ENCODE measurements at places on chromosomes 4 and X.
A peak's percentile ranks its signal among the peaks of the same experiment; 100 is the strongest.

- no peak for DNase-seq
Measured at GRCh38 chrX:134764202-134764785, 106.0 kb upstream of the PLAC1 start.

DNA sequence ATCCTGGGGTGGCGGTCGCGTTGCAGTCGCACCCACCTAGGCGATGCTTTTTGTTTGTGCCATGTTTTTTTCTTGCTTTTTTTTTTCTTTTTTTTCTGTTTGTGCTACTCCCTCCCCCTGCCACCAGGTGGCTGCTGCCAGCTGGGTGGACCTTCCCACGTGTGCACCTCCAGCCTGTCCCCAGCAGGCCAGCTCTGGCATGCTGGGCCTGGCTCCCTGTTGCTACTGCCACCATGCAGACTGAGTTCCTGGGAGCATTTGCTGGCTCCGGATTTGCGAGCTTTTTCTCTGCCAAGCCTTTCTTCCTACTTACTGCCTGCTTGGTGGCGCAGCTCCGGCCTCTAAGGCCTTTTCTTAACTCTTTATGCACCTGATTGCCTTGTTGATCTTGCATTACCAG, 161.2 kb upstream of the WDFY3 start:
- peak; percentile 23 for DNase-seq

- no peak for DNase-seq
Measured at GRCh38 chr4:37682701-37683401, 3.3 kb downstream of the RELL1 start.

GRCh38 chrX:80808881-80809411, 731 bp downstream of the BRWD3 start:
- DNase-seq, result peak; percentile 10

- DNase-seq, result no peak
Measured at GRCh38 chr4:15318621-15319348, 109.0 kb upstream of the C1QTNF7 start.

DNA sequence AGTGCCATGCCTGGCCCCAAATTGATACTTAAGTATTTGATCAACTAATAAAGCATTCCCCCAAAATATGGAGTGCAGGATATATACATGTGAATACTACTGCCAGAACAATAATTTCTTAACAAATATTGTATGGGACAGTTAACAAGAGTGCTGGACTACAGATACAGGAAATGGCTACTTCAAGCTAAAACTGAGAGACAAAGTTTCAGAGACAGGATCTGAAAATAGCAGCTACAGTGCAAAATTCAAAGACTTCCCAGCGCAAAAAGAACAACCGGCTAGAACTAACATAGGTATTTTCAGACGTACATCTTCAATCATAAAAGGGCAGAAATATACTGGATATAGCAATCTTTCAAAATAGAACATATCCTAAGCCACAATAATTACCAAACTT, 6.3 kb downstream of the ATRX start:
- DNase-seq, result no peak

Measured in nephron progenitor cell (in vitro differentiated cells).